ENCODE measurements at places on chromosomes 2 and 18. TPM values are rescaled to one million over a fixed set of nuclear protein-coding genes. Genes with fewer than 3 reads are reported as not detected.
A peak's percentile ranks its signal among the peaks of the same experiment; 100 is the strongest.

Gene UCN
- total RNA-seq, result 2.8 TPM

Gene CYP26B1
- 3.8 TPM for total RNA-seq

Gene ANKRD36
- 21.0 TPM for total RNA-seq

- DNase-seq, result no peak
Observed at GRCh38 chr18:5309888-5310470, 14.5 kb upstream of the ZBTB14 start.

GRCh38 chr2:221911890-221912289 is 339.8 kb upstream of the EPHA4 start:
- no peak for DNase-seq

Gene SLC4A3
- total RNA-seq, result 2.9 TPM

Gene ST8SIA3
- not detected for total RNA-seq

Gene IL1B
- 11.5 TPM for total RNA-seq

GRCh38 chr18:75205514-75206132 is 3.3 kb downstream of the PTGR3 start:
- DNase-seq, result no peak

- DNase-seq, result peak; percentile 43
Observed at GRCh38 chr2:237480556-237480955, 6.5 kb upstream of the MLPH start.

Gene GPR155
- total RNA-seq, result 6.3 TPM

- peak; percentile 73 for DNase-seq
Observed at GRCh38 chr2:38187541-38188011, 111.6 kb upstream of the CYP1B1 start.

Gene C2orf80
- total RNA-seq, result not detected

GRCh38 chr2:70083344-70084156 is 3.7 kb upstream of the PCBP1 start:
- DNase-seq, result no peak

GRCh38 chr18:7248877-7249276 is 18.0 kb downstream of the LRRC30 start:
- no peak for DNase-seq

Gene NOSTRIN
- total RNA-seq, result 70.0 TPM

- DNase-seq, result no peak
Observed at GRCh38 chr2:45794134-45794617, 142.7 kb downstream of the PRKCE start.

Gene RESP18
- not detected for total RNA-seq

DNA sequence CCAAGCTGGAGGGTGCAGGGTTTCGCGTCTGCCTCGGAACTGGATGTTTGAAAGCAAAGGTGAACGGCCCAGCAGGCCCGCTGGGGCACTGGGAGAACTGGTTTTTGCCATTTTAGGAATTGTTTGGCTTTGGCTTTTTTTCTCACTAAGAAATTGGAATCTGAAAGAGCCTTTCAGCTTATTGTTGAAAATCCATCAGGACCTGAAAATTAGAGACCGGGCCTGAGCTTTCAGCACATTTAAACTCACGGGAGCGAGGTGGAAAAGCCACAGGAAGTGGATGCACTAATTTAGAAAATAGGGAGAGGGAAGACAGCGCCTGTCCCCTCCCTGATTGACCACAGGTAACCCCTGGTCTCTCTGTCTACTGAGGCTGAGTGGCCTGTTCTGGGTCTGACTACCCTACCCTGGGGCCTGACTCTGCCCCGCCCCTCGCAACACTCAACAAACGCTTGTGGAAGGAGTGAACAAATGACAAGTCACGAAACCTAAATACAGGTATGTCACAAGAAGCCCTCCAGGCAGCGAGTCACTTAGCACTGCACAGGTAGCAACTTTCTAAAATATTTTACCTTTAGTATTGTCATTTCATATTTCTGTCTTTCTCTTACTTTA is 100.3 kb upstream of the MBOAT2 start:
- DNase-seq, result no peak

- DNase-seq, result no peak
Observed at GRCh38 chr18:404061-404636, 96.4 kb downstream of the COLEC12 start.

Gene CAPN13
- total RNA-seq, result 19.2 TPM

GRCh38 chr2:209629597-209629996 is 142.0 kb upstream of the UNC80 start:
- no peak for DNase-seq

DNA sequence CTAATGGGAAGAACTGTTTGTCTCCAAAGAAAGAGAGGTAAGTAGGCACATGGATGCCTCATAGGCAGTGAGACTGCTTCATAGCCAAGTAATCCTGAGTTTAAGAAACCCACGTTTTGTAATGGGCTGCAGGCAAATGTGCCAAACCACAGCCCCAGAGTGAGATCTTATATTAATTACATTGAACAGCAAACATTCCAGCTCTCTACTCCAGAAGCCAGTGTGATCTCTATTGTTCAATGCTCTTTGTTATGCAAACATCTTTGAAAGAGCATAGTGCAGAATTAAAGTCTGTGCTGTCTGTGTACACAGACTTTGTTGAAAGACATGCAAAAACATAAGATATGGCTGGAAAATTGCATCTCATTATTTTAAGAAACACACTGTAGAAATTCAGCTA is 720.8 kb upstream of the REG3G start:
- DNase-seq, result no peak

DNA sequence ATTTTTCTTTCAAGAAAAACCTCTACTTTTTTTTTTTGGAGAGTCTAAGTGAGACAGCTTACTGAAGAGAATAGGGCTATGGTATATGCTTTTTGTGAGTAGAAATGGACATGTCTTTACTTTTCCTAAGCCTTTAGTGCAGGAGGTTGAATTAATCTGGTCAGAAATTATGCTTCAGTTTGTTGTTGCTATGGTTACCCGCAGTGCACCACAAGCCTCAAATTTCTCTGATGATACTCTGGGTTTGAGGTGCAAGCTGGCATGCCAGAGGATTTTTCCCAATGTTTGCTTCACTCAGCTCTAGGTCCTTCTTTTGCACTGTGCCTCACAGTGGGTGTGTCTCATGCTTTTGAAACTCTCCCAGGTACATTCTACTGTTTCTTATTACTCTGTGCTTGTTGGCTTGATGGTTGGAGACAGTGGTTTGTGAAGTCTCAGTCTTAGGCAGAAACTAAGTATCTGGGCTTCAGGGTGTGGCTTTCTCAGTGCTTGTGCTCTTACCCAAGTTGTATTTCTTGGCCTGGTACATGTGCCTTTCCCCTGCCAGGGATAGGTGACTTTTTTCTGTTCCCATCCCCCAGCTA is 278.3 kb downstream of the RBM43 start:
- DNase-seq, result no peak

GRCh38 chr2:128447538-128447995 is 128.9 kb upstream of the HS6ST1 start:
- peak; percentile 45 for DNase-seq

GRCh38 chr2:88747990-88748389 is 56.5 kb downstream of the RPIA start:
- no peak for DNase-seq

DNA sequence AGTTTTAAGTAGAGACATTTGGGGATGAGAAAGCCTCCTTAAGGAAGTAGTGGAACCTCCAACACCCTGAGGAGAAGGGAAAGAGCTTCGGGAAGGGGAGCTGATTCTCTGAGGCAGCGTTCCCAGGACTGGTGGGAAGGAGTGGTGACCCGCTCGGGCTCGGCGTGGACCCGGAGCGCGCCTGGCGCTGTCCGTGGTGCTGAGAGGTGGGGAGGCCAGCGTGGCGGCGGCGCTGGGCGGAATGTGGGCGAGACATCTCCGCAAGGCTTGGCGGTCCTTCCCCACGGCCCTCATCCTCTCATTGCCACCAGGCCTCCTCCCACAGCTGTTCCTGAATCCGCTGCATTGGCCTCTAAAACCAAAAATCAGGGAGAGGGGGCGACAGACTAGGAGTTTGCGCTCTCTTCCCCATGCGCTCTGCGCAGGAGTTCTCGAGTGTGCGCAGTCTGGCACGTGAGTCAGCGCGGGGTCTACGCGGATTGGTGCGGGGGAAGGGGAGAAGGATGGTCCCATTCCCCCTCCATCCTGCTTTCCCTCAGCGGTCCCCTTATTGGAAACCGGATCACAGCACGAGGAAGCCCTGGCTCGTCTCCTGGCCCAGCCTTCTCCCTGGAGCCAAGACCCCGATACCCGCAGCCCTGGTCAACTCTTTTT is 857 bp downstream of the RESP18 start:
- DNase-seq, result no peak

GRCh38 chr2:172442072-172442895 is 14.9 kb downstream of the ITGA6 start:
- DNase-seq, result no peak

- DNase-seq, result no peak
Observed at GRCh38 chr18:56637176-56637575, 1.2 kb downstream of the TXNL1 start.

- no peak for DNase-seq
Observed at GRCh38 chr2:10592652-10593051, 97.1 kb downstream of the NOL10 start.

DNA sequence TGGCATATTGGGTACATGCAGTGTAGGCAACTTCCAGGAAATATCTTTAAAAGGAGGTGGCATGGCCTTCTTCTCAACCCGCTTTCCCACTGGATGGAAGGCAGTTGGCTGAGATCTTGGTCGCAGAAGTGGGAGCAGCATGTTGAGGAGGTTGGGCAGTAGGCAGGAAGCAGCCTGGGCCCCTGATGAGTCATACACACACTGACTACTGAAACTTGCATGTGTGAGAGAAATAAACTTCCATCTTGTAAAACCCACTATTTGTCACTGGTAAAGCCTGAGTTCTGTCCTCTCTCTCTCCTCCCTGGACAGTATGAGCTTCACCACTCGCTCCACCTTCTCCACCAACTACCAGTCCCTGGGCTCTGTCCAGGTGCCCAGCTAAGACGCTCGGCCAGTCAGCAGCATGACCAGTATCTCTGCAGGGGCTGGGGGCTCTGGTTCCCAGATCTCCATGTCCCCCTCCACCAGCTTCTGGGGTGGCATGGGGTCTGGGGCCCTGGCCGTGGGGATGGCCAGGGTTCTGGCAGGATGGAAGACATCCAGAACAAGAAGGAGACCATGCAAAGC is 233.8 kb upstream of the SPRED2 start:
- no peak for DNase-seq

Data from upper lobe of right lung (tissue), 1 donor.